ENCODE measurements at places on chromosomes 12 and 14.

DNA sequence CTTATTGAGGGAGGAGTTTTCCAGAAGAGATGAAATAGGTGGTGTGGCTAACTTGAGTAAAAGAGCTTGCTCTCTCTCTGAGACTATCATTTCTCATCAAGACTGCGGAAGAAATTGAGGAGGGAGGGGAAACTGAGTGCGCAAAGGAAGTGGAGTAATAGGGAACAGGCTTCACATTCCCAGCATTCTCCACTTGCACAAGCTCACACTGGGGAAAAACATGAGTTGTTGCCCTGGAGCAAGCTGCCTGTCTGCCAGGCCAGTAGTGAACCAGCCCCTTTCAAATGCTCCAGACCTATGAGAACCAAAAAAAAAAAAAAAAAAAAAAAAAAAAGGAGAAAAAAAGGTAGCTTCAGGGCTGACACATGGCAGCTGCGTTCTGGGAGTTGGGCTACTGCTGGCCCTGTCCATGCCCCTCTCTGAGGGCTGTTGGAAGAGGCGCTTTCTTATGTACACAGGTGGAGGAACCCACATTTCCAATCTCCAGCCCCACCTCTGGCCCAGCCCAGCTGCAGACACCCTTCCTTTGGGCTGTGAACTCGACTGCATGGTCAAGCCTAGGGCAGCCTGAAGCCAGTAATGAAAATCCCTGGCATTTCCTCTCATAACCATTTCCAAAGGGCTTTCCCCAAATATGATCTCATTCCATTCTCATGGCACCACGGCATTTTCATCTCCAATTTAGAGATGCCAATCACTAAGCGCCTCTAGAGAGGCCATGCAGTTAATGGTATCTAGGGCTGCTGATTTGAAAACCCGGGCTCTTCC is 32.5 kb upstream of the EMP1 start:
- no peak for DNase-seq

GRCh38 chr12:90260136-90260535 is 551.5 kb upstream of the ATP2B1 start:
- DNase-seq: no peak

DNA sequence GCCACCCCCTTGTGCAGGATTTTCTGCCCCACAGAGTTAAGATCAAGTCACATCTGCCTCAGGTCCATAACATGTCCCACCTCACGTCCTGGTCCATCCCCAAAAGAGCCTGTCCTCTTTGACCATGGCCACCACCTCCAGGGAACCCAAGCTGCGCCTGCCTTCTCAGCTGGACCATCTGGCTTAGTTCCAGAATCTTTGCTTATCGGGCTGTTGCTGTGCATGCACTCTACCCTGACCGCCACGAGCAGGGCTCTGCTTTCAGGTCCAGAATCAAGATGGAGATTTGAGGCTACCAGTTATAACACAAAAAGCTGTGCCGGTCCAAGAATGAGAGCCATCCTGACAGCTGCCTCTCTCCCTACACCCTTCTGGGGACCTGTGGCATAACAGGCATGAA is 326.7 kb downstream of the DPF3 start:
- no peak for DNase-seq

DNA sequence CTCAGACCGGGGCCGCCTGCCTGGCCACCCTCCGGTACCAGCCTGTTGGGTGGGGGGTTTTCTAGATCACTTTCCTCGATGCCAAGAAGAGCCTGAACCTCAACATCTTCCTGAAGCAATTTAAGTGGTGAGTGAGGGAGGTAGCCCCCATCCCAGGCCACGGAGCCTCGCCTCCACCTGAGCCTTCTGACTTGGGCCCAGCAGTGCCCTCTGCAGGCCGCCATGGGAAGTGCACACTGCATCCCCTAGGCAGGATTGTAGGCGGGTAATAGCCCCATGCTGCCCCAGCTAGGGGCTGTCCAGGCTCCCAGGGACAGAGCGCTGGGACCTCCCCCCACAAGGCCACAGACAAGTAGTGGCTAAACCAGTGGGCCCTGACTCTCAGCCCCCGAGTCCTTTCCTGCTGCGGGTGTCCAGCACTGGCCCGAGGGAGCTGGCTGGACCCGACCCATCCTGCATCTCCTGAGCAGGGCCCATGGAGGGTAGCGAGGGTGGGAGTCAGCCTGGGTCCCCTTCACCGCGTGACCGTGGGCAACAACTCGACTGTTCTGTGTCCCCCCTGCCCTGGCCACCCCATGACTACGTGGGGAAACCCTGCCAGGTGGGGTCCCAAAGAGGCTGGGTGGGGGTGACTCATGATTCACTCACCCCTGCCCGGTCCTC is 15.3 kb upstream of the ADSS1 start:
- DNase-seq: peak; percentile 68

DNA sequence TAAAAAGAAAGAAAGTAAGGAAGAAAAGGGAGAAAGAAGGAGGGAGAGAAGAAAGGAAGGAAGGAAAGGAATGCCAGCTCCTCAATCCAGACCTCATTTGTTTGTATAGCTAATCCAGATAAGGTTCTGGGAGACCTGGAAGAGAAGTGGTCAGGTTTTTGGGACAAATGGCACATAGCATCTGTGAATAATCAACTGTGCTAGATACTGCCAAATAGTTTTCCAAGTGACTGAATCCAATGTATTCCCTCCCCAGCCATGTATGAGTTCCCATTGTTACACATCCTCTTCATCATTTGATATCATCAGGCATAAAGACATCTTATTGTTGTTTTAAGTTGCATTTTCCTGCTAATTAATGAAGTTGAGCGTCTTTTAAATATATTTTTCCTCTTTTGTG is 18.6 kb upstream of the PTGR2 start:
- no peak for DNase-seq

GRCh38 chr12:21776175-21776574 is 1.7 kb upstream of the KCNJ8 start:
- DNase-seq: no peak

GRCh38 chr12:12902036-12902435 is 10.7 kb downstream of the GPRC5A start:
- DNase-seq: no peak

GRCh38 chr14:29085546-29085945 is 319.0 kb downstream of the FOXG1 start:
- no peak for DNase-seq

GRCh38 chr12:101570047-101570446 is 24.7 kb upstream of the MYBPC1 start:
- DNase-seq: peak; percentile 2

GRCh38 chr12:21695986-21696385 is 38.3 kb upstream of the LDHB start:
- no peak for DNase-seq

DNA sequence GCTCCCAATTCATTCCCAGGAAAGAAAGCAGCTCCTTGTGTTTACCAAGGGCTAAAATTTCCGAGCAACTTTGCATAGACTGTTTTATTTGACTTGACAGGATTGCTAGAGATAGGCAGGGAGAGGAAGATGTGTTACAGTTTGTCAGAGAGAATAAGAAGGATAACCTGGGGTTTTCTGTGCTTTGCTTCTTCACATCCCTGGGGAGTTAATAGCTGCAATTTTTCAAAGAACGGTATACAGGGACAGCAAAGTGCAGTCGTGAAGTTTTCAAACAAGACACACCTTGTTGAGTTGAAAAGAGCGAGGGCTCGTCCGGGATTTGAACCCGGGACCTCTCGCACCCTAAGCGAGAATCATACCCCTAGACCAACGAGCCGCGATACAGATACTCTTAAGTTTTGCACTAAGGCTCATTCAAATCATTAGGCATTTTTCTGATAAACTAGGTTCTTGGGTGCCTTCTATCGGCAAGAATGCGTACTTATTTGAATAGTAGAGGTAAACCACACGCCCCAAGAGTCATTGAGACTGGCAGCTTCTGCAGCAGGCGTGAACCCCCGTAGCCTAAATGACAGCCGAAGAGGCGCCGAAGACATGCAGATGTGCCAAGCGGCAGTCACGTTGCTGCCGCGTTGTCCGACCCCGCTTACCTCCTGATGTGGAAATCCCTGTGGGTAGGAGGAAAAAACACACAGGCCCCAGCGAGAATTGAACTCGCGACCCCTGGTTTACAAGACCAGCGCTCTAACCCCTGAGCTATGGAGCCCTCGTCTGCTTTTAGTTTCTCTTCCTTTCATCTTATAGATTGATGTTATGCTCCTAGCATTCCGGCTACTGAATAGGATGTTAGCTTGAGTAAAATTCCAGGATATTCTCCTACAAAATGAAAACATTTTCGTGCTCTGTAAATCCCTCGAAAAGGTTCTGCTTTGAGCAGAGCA is 22.2 kb upstream of the RNASE12 start:
- peak; percentile 88 for DNase-seq

DNA sequence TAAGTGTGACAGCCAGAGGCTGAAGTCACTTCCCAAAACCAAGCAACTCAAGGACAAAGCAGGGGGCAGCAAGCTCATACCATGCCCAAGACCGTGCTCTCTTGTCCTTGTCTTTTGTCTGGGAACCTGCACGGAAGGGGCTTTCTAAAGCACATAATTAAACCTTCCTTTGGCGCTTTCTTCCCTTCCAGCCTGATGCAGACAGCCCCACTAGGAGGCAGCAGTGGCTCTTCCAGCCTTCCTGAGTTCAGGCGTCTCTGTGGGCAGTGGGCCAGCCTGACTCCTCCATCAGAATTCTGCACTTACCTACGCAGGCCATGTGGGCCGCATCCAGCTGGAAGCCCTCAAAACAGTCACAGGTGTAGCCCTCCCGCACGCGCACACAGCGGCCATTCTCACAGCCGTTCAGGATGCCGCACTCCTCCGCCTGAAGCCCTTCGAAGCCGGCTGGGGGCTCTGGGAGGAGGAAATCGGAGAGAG is 7.6 kb downstream of the ISCA2 start:
- no peak for DNase-seq

DNA sequence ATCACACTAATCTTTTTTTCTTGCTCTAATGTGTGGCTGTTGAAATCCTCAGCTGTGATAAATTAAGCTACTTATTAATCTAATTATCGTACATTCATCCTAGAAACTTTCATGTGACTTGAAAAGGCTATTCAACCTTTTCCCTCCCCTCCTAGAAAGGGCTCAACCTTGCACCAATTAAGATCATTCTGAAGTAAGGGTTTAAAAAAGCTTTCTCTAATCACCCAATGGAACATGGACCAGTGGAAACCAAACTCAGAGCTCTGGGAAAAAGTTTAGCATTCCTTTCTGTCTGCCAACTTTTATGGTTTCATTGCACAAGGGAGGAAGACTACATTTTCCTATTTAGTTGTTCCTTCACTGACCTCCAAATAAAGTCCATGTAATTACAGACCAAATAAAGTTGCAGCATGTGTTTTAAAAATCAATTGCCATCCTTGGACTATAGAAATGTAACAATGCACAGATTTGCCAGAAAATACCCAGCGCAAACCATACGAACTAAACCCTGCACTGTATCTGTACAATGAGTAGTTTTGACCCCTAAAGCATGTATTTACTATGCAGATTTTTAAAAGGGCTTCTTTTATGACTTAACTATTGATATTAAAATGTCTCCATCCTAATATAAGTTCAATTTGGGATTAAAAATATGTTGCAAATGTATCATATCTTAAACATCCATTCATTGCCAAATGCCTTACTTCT is 142.6 kb upstream of the OTX2 start:
- no peak for DNase-seq

- no peak for DNase-seq
These were observed 130.8 kb upstream of the PLEKHG7 start for GRCh38 chr12:92571844-92572543.

DNA sequence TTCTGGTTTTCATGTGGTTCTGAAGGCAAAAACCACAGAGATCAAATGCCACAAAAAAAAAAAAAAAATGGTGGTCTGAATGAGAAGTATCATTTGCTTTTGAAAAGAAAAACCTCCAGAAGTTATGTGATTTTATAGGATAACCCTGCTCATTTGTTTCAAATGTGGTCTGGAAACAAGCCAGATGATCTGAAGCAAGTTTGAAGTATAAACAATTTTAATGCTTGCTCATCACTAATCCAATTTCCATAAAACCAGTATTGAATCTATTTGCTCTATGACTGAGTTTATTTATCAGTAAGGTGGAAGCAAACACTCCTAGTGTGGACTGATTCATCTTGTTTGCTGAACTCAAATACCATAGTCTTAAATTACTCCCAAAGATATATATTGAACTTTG is 407.3 kb upstream of the FLRT2 start:
- DNase-seq: no peak

DNA sequence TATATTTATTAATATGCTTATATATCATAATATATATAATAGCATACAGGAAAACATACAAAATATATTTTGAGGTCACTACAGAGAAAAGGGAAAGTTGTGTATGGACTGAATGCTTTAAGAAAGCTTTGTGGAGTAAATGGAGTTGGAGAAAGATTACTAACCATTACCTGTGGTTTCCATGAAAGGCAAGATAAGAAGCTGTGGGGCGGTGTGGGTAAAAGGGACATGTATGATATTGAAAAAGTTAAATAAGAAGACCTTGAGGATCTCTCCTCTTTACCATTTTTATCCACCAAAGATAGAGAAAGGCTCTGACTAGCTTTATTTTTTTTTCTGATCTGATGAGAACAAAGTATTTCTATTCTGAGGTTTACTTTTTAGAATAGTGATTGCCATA is 404.4 kb downstream of the TRHDE start:
- DNase-seq: no peak

- DNase-seq: no peak
These were observed 25.3 kb upstream of the TMEM106C start for GRCh38 chr12:47938093-47938492.

DNA sequence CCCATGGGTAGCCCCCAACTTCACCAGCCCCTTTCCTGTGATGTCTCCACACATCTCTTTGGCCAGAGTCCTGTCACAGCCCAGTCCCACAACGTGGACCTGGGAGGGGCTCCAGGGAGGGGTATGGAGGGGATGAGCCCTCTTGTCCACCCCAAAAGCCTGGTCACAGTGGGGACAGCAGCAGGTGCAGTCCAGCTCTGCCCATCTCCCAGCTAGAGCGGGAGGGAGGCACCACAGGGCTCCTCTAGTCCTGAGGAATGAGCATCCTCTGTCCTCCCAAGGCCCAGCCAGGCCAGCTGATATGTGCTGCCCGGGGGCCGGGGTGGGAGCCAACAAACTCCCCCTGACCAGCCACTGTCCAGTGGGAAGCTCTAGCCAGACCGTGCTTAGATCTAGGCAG is 43.5 kb upstream of the EIF5 start:
- no peak for DNase-seq

- no peak for DNase-seq
These were observed 20.2 kb downstream of the ATXN2 start for GRCh38 chr12:111578971-111579340.

GRCh38 chr14:77691259-77691658 is 16.6 kb downstream of the ALKBH1 start:
- no peak for DNase-seq

GRCh38 chr12:14981049-14981448 is 8.2 kb downstream of the PDE6H start:
- peak; percentile 97 for DNase-seq

GRCh38 chr14:29941401-29941800 is 13.8 kb upstream of the PRKD1 start:
- DNase-seq: no peak

DNA sequence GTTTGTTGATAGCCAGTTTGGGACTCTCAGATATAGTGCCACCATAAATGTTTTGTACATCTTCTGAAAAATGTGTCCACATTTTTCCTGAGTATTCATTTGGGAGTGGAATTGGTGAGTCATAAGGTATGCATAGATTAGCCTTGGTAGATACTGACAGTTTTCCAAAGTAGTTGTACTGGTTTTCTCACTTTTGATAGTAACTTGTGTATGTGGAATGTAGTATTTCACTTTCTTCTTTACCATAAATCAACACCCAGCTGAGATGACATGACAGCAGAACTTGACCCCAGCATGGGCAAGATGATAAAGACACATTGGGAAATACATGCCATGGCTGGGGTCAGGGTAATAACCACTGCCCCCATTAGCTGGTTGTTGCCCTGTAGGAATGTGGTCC is 5.4 kb downstream of the FBXW8 start:
- no peak for DNase-seq

GRCh38 chr14:27553790-27554189 is 956.0 kb upstream of the NOVA1 start:
- no peak for DNase-seq

Measured in inflammatory macrophage (primary cell).